Left cardiac atrium (tissue), 4 donors: ENCODE measurements at places on chromosomes 7 and 10.

DNA sequence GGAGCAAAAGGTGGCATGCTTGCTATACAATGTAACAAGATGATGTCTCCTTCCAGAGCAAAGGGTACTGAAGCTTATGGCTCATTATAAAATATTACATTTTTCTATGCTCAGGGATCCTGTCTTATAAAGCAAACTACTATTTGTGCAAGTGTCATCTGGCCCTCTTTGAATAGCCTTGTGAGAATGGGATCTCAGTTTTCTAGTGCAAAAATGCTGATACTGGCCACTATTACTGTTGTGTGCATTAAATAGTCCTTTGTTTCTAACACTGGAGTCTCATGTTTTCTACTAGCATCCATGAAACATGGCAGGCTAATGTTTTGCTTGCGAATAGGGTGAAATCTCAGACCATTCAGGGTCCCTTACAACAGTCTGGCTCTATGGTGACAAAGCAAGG, 823.0 kb downstream of the REEP3 start:
- DNase-seq: no peak

DNA sequence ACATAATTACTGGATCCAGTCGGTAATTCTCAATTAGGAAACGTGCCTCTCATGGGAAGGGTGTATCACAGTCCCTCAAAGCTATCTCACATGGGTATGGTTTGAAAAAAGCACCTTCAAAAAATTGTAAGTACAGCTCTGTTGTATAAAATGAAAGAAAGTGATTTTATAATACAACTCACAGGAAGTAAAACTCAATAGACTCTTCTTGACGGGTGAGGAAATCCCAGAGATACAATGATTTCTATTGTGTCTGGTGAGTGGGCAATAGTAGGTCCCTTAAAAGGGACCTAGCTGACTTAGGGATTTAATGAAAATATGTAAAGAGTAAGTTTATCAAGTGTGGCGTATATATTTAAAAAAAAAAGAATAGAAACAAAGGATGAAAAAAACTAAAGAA, 27.0 kb downstream of the TASOR2 start:
- DNase-seq: no peak

- DNase-seq: no peak
Measured at GRCh38 chr7:39613577-39613976, 9.8 kb upstream of the RALA start.

DNA sequence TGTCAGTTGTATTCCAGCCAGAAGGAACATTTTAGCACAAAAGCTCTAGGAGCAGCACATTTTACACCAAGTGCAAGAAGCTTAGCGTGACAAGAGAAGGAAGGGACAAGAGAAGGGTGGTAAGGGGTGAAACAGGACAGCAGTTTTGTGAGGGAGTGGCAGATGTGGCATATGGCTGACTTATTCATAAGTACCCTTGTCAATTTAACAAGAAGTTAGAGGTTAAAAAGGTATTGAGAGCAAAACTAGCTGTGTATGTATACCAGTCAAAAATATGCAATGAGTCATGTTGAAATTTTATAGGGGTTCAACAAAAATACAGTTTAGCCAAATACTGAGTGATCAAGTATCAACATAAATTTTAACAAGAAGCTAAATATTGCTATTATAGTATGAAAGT, 561.5 kb upstream of the POT1 start:
- no peak for DNase-seq

- DNase-seq: peak; percentile 57
Measured at GRCh38 chr7:30751696-30752273, at the start of gene INMT. INMT (plus strand) TSS chr7:30752135; CDS start chr7:30752151, 16 bp downstream.
